ENCODE measurements at places on chromosomes 16 and 17.
A peak's percentile ranks its signal among the peaks of the same experiment; 100 is the strongest.

- peak; percentile 64 for DNase-seq
These were observed 434 bp upstream of the CPSF4L start for GRCh38 chr17:73261952-73262675.

- no peak for DNase-seq
These were observed 5.4 kb downstream of the HELZ start for GRCh38 chr17:67239597-67239996.

- no peak for DNase-seq
These were observed 274.6 kb downstream of the HS3ST3B1 start for GRCh38 chr17:14575471-14575953.

DNA sequence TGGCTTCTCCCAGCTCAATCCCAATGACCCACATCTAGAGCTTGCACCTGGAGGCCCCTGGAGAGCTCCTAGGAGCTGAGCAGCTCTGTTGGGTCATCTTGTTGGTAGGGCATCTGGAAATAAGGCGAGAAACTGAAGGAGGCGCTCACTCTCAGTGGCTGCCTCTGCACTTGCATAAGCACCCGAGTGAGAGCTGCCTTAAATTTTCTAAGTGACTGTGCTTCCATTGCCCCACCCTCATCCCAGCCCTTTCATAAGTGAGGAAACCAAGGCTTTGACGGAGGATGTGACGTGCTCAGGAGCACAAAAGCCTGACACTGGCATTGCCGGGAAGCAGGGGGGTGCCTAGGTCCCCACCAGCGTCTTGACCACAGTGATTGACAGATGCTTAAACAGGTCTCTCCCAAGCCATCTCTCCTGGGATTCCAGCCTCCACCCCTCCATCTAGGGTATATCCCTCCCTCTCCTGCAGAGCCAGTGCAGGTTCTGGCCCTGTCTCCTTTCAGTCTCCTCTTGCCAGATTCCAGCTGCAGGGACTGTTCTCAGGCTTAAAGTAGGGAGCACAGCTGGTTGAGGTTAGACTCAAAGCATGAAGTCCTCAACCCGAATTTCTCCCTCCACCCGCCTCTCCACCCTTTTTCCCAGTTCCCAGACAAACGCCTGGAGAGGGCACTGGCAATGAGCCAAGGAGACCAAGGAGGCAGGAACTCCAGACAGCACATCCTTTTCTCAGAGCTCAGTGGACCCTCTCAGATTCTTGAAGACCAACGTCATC is 113.7 kb downstream of the IRX5 start:
- no peak for DNase-seq

DNA sequence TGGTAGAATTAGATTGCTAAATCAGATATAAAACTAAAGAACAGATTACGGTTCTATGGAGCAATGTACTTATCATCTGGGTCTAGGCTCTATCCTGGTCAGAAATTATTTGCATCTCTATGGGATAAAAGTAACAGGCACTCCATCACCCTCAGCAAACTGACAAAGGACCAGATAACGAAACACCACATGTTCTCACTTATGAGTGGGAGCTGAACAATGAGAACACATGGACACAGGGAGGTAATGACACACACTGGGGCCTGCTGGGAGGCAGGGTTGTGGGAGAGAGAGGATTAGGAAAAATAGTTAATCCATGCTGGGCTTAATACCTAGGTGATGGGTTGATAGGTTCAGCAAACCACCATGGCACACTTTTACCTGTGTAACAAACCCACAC is 61.9 kb downstream of the MPHOSPH6 start:
- DNase-seq = no peak

GRCh38 chr17:9645851-9646545 is 681 bp downstream of the USP43 start:
- no peak for DNase-seq

- DNase-seq = no peak
These were observed 13.5 kb downstream of the MAPT start for GRCh38 chr17:45907750-45908395.

DNA sequence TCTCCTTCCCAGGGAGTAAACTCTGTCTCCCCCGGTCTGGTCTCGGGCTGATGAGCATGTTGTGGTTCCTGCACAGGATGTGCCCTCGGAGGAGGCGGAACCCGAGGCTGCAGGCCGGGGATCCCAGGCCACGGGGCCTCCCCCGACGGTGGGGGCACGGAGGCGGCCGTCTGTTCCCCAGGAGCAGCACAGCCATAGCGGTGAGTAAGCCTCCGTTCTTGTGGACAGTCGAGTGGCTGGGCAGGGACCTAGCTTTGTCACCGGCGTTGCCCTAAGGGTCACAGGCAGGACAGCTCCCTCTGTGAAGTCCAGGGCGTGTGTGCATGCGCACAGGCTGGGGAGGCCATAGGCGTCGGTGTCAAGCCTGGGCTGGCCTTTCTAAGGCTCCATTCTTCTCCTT is 3.5 kb downstream of the ZNF213 start:
- DNase-seq = no peak

DNA sequence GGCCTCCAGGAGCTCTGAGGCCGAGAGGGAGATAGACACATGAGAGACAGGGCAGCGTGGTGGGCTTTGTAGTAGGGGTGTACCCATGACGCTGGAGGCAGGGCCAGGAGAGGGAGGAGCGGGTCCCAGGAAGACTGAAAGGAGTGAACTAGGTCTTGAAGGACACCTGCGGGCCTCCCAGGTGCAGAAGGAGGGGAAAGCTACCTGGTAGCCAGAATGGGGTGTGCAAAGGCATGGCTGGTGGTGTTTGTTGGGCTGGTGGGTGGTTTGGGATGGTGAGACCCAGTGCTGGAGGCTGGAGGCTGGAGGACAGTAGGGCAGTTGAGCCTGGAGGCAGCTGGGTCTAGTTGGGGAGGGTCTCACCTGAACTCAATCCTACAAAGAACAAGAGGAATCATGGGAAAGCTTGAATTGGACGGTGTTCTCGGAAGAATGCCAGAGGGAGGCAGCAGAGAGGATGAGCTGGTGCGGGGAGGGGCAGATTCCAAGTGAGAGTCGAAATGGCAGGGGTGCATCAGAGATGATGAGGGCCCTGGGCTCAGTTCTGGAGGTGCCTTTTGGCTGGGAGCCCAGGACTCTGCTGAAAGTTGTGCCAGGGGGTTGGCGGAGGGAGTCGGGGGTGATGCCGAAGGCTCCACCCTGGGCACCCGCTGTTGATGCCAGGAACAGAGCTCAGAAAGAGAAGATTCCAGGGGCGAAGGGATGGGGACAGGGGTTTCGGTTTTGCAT is 21.2 kb downstream of the C1QTNF1 start:
- DNase-seq = no peak

- DNase-seq = no peak
These were observed 25.2 kb downstream of the YPEL2 start for GRCh38 chr17:59356543-59357218.

- DNase-seq = no peak
These were observed 27.3 kb downstream of the SLFN11 start for GRCh38 chr17:35345926-35346771.

DNA sequence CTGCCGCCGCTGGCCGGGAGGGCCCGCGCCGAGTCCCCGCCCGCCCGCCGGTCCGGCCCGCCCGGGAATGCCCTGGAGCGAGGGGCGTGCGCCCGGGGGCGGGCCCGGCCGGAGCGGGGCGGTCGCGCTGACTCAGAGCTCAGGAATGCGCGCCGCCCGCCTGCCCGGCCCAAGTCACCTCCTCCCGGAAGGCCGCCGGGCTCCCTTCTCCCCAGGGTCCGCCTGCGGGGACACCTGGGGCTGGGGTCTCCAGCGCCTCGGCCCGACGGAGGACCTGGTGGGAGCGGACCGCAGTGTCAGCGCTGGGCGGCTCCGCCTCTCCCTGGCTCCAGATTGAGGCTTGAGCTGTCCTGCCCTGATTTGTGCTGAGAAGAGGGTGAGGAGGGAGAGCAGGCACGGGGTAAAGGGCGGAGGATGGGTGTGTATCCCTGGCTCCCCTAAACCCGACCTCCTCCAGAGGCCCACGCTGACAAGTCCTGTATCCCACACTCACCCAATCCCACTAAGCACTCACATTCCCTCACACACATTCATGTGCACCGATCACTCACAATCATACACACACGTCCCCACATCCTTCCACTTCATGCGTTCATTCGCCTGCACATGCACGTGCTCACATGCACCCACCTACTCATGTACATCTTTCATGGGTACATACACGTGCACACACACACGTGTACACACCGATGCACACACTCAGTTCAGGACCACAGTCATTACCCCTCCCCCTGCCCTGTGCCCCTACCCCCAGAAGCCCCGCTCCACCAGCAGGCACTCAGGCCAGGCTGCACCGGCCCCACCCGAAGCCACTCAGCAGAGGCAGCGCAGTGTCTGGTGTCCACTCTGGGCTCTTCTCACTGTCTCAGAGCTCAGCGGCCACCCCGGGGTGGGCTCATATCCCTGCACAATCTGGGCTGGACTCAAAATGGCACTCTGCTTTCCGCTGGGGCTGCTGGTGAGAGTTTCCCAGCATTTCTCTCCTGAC is at the start of gene RHBDF1:
Gene RHBDF1, minus strand, starts transcription at position 71 of the 988 bp plus-strand sequence. CDS start 7,616 bp downstream, outside the sequence.
- no peak for DNase-seq

- no peak for DNase-seq
These were observed 245.0 kb downstream of the KCNJ2 start for GRCh38 chr17:70414300-70414699.

- no peak for DNase-seq
These were observed 892 bp downstream of the ABCC1 start for GRCh38 chr16:15950161-15950854.

- DNase-seq = peak; percentile 78
These were observed 43.4 kb upstream of the CRHR1 start for GRCh38 chr17:45740553-45741330.

- no peak for DNase-seq
These were observed 328.5 kb downstream of the SLC39A11 start for GRCh38 chr17:72763981-72764380.

- DNase-seq = no peak
These were observed 157.1 kb downstream of the RPTOR start for GRCh38 chr17:80701730-80702129.

DNA sequence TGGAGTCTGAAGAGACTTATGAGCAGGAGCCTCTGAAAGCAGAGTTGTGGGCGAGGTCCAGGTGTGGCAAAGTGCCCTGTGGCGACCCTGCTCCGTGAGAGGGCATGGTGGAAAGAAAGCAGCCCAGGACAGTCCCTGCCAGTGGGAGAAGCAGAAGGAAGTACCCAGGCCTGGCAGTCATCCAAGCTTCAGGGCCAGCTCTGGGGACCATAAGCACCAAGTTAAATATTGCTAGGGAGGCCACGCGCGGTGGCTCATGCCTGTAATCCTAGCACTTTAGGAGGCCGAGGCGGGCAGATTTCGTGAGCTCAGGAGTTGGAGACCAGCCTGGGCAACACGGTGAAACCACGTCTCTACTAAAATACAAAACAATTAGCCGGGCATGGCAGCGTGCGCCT is 4.9 kb upstream of the ASGR1 start:
- no peak for DNase-seq

- DNase-seq = no peak
These were observed 37.1 kb upstream of the LHX1 start for GRCh38 chr17:36900160-36900512.

DNA sequence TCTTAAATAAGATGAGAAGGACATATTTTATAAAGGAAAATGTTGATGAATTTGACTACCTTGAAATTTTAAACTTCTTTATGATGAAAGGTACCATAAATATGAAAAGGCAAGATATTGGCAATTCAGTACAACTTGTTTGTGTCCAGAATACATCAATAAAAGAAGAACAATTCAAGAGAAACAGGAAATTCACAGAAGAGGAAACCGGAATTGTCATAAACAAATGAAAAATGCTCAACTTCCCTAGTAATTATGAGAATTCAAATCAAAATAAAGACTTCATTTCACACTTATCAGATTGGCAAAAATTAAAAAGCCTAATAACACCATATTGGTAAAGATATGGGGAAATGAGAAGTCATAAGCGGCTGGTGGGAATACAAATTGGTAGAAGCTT is 54.3 kb downstream of the WSB1 start:
- no peak for DNase-seq

- no peak for DNase-seq
These were observed 5.9 kb downstream of the COQ7 start for GRCh38 chr16:19073344-19073743.

GRCh38 chr16:50473356-50473945 is 74.7 kb upstream of the NKD1 start:
- peak; percentile 21 for DNase-seq

- peak; percentile 48 for DNase-seq
These were observed 198.8 kb upstream of the CACNG5 start for GRCh38 chr17:66636111-66636510.

DNA sequence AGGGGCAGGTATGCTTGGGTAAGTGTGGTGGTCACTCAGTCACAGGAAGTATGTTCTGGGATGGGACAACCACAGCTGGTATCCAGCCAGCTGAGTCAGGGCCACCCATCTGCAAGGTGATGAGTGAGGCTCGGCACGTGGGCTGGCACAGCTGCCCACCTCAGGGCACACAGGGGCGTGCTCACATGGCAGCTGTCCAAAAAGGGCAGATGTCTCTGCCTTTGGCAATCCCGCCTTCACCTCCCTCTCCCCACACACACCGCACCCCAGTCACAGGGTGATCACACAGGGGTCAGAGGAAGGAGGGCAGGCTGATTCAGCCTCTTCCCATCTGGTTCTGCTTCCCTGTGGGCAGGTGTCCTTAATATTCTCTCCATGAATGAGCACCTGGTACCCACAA is 85.9 kb upstream of the TOB1 start:
- peak; percentile 61 for DNase-seq

DNA sequence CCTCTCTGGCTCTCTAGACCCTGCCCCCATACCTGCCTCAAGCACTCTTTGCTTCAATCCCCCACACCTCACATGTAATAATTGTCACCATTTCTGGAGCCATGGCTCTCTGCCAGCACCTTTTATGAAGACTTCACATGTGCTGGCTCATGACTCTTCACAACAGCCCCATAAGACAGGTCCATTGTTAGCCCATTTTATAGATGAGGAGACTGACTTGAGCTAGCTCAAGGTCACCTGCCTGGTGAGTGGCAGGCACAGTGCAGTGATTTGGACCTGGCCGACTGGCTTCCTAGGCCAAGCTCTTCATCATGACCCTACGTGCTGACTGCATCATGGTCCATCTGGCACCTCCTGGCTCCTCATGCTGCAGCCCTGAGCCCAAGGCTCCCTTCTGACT is 25.0 kb downstream of the FAM20A start:
- no peak for DNase-seq

GRCh38 chr17:6793748-6794493 is 17.9 kb downstream of the FBXO39 start:
- no peak for DNase-seq

GRCh38 chr16:73058616-73059409 is 10.9 kb upstream of the ZFHX3 start:
- DNase-seq = peak; percentile 42

GRCh38 chr17:76145231-76146052 is 4.4 kb upstream of the FOXJ1 start:
- no peak for DNase-seq

All from H4 (cell line).